ENCODE measurements at places on chromosomes 11 and 22. TPM values are rescaled to one million over a fixed set of nuclear protein-coding genes. Genes with fewer than 3 reads are reported as not detected.

GRCh38 chr22:49568751-49569285, 258.9 kb downstream of the BRD1 start:
- peak; percentile 1 for DNase-seq

- DNase-seq, result no peak
Observed at GRCh38 chr11:71204294-71204693, 48.1 kb downstream of the SHANK2 start.

Gene OR52A1
- total RNA-seq, result not detected

GRCh38 chr22:36471341-36471821, 10.1 kb downstream of the TXN2 start:
- DNase-seq, result no peak

- DNase-seq, result no peak
Observed at GRCh38 chr11:73391665-73392064, 15.5 kb downstream of the RELT start.

Gene CCDC73
- total RNA-seq, result not detected

Gene NRGN
- total RNA-seq, result 4.0 TPM

Gene APOA1
- total RNA-seq, result 0.45 TPM

- DNase-seq, result peak; percentile 43
Observed at GRCh38 chr11:78420796-78421209, 3.2 kb upstream of the GAB2 start.

- no peak for DNase-seq
Observed at GRCh38 chr11:87097582-87097981, 59.8 kb downstream of the TMEM135 start.

Gene E2F8
- 27.0 TPM for total RNA-seq

DNA sequence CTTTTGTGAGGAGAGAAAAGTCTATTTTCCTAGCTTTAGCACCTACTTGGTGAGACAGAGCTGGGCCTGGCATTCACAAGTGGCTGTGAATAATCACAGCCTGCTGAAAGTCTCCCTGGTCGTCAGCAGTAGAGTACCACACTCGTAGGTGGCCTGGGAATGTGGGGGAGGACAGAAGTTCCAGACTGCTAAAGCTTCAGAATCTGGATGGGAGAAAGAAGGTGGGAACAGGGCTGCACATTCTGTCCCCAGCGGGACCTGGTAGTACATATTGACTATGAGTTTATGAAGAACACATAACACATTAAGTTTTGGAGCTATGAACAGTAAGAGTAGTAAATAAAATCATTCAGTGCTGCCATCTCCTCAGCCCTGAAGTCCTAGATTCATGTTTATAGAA, 19.0 kb upstream of the LIMK2 start:
- DNase-seq, result no peak

Gene PITPNM1
- total RNA-seq, result 132 TPM

GRCh38 chr11:95702526-95702925, 87.1 kb downstream of the FAM76B start:
- DNase-seq, result no peak

DNA sequence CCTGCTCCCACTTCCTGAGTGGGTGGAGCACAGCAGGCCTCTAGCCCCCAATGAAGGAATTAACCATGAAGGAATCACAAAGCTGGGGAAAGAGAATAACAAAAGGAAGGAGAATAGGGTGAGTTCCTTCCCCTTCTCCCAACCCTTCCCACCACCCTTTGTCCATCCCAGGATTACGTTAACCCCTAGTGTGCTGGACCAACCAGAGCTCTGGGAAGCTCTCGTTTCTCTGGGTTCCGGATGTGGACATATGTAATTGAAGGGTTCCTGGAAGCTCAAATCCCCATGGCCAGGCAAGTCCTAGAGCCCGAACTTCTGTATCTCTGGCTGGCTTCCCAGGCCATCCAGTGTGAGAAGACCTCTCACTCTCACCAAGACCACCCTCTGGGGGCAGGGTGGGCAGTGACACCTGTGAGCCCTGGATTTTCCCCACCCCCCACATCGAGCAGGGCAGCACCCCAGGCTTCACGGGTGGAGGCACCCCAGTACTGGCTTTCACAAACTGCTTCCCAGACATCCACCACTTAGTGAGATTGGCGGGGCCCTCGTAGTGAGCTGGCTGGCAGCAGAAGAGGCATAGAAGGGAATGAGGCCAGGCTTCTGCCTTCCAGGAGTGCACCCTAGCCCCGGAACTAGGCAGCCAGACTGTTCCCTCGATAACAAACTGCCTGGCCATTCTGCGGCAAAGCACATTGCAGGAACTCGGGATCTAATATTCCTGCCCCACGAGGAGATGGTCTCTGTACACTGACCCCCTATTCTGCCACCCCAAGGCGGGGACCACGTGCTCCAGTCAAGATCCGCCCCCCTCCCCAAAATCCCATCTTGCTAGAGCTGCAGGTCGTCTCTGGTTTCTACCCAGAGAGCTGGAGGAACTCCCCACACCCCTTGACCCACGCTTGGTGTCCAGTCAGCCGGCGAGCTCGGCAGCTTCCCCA, 2.1 kb downstream of the NECTIN1 start:
- DNase-seq, result no peak

DNA sequence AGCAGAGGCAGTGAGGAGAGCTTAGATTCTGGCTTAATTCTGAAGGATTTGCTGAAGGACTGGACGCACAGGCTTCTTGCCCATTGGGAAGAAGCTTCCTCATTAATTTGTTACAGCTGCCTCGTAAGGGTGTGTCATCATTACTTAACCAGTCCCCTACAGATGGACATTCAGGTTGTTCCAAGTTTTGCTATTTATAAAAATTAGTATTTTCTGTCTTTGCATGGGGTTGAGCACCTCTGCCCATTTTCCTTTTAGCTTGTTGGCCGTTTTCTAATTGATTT, 38.1 kb downstream of the CAPN1 start:
- DNase-seq, result no peak

GRCh38 chr11:75763846-75764245, 4.7 kb upstream of the DGAT2 start:
- no peak for DNase-seq

- DNase-seq, result no peak
Observed at GRCh38 chr11:92929246-92929645, 40.2 kb upstream of the MTNR1B start.

All from activated naive CD8-positive, alpha-beta T cell treated with anti-CD3 and anti-CD28 coated beads, Interleukin-2, amount 10 ng/mL, durations not matched to agents 7 days and 5 days (primary cell).